ENCODE measurements at places on chromosomes 3 and 15. TPM values are rescaled to one million over a fixed set of nuclear protein-coding genes. Genes with fewer than 3 reads are reported as not detected.

The GXYLT2 gene
- total RNA-seq: 15.0 TPM

The GOLGA8Q gene
- not detected for total RNA-seq

The CFAP161 gene
- not detected for total RNA-seq

The SLC28A1 gene
- total RNA-seq: not detected

The AMOTL2 gene
- total RNA-seq: 91.1 TPM

The UBL7 gene
- total RNA-seq: 77.5 TPM

The ERICH6 gene
- not detected for total RNA-seq

The PRSS50 gene
- total RNA-seq: not detected

The SST gene
- not detected for total RNA-seq

The UROC1 gene
- not detected for total RNA-seq

The ZBBX gene
- total RNA-seq: not detected

The RETNLB gene
- not detected for total RNA-seq
